ENCODE measurements at places on chromosomes 11 and 22.

- DNase-seq, result no peak
These were observed 38.6 kb upstream of the HSPA8 start for GRCh38 chr11:123100379-123101085.

GRCh38 chr11:46513934-46514342, 79.9 kb downstream of the AMBRA1 start:
- peak; percentile 62 for DNase-seq

GRCh38 chr22:35558031-35558430, 17.4 kb downstream of the RASD2 start:
- DNase-seq, result no peak

GRCh38 chr11:126914941-126915340, 85.6 kb downstream of the KIRREL3 start:
- DNase-seq, result no peak

DNA sequence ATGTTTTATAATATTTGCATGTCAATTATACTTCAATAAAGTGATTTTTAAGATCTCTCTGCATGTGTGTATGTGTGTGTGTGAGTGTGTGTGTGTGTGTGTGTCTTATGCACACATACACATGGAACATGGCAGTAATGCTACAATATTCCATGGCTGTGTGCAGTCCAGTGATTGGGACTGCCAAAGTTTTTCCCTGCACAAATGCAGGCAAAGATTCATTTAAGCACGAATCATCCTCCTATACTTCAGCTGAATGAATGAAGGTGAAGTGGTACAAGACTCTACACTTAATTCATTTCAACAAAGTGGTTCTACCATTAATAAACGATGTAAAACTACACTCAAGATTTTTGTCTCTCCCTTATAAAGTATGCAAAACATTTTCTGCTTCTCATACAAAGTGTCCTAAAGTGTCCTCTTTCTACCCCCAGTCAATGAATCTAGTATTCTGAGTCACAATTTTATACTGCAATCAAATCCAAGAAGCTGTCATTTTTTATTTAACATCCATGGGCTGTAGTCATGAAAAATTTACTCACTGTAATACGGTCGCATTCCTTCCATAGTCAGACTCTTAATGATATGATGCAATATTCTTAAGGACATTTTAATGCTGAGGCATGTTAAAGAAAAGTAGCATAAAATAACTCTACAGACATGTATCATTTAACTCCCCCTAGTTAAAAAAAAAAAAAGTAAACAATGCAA, 132.4 kb downstream of the TTC28 start:
- no peak for DNase-seq

- no peak for DNase-seq
These were observed 5.9 kb upstream of the GLB1L3 start for GRCh38 chr11:134270250-134270714.
